ENCODE measurements at places on chromosomes 2 and 18.
A peak's percentile ranks its signal among the peaks of the same experiment; 100 is the strongest.

GRCh38 chr2:17822445-17823117 lies 6.3 kb downstream of the MSGN1 start:
- no peak overlapping the region for H3K27ac ChIP-seq
- DNase-seq = no peak
- H3K4me3 ChIP-seq = no peak overlapping the region
- no peaks in the 10 kb centered on the region for H3K27me3 ChIP-seq

DNA sequence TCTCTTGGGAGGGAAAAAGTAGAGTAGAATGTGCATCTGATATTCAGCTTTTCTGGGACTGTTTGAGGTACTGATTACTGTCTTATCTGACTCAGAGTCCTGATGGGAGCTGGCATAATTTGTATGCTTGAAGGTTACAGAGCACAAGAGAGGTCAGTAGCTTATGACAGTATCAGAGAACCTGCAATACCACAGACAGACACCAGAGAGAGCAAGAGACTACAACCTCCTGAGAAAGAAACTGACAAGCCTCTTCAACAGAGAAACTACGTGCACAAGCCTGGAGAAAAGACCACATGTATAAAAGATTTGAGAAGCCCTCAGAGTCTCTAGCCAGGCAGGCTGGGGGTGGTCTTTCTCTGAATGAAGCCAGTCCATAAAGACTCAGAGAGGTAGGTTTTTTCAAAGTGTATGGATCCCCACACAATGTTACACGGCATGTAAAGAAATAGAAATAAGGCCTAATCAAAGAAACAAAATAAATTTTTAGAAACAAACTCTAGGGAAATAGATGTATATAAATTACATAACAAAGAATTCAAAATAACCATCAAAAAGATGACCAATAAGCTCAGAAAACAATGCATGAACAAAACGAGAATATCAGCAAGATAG lies 568.3 kb downstream of the LRRTM4 start:
- no peaks in the 10 kb centered on the region for H3K27me3 ChIP-seq
- H3K36me3 ChIP-seq = no peaks in the 10 kb centered on the region
- DNase-seq = peak; percentile 41
- H3K27ac ChIP-seq = no peak overlapping the region
- no peaks in the 10 kb centered on the region for H3K4me1 ChIP-seq

GRCh38 chr2:130831356-130831755 lies 5.4 kb upstream of the ARHGEF4 start:
- H3K36me3 ChIP-seq = no peaks in the 10 kb centered on the region
- no peak overlapping the region for H3K4me3 ChIP-seq
- no peak for DNase-seq
- H3K27me3 ChIP-seq = peaks cover 12% of the 10 kb centered on the region
- no peaks in the 10 kb centered on the region for H3K4me1 ChIP-seq
- no peak overlapping the region for H3K27ac ChIP-seq

GRCh38 chr2:177117755-177118154 lies 94.8 kb upstream of the HNRNPA3 start:
- H3K27me3 ChIP-seq = no peaks in the 10 kb centered on the region
- H3K27ac ChIP-seq = no peak overlapping the region
- no peaks in the 10 kb centered on the region for H3K4me1 ChIP-seq
- no peak overlapping the region for H3K4me3 ChIP-seq
- H3K36me3 ChIP-seq = no peaks in the 10 kb centered on the region

GRCh38 chr2:48845684-48846083 lies 90.2 kb upstream of the LHCGR start:
- no peak overlapping the region for H3K4me3 ChIP-seq
- peaks cover 3% of the 10 kb centered on the region for H3K4me1 ChIP-seq
- no peak for DNase-seq
- no peak overlapping the region for H3K27ac ChIP-seq
- H3K27me3 ChIP-seq = no peaks in the 10 kb centered on the region

DNA sequence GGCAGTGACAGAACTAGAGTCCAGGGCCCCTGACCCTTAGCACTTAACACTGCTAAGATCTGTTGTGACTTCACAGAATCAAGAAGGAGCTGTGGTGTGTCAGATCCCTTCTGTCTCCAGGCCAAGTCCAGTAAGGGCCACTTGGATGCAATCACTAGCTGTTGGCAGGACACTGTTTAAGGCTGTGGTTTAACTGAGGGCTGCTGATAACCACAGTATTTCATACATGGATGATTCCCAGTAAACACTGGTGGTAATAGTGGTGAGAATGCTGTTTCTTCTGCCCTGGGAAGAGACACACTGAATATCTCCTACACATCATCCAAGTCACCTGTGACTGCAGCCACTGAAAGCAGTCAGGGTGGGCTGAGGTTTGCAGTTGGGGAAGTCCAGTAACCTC lies 77.7 kb upstream of the FBXO11 start:
- no peaks in the 10 kb centered on the region for H3K36me3 ChIP-seq
- H3K4me1 ChIP-seq = no peaks in the 10 kb centered on the region
- H3K27ac ChIP-seq = no peak overlapping the region
- H3K4me3 ChIP-seq = no peak overlapping the region
- DNase-seq = peak; percentile 6

- no peaks in the 10 kb centered on the region for H3K36me3 ChIP-seq
- H3K4me3 ChIP-seq = no peak overlapping the region
- no peak overlapping the region for H3K27ac ChIP-seq
- peaks cover 55% of the 10 kb centered on the region for H3K27me3 ChIP-seq
- DNase-seq = no peak
Observed at GRCh38 chr2:15941481-15941850, 1.1 kb downstream of the MYCN start.

DNA sequence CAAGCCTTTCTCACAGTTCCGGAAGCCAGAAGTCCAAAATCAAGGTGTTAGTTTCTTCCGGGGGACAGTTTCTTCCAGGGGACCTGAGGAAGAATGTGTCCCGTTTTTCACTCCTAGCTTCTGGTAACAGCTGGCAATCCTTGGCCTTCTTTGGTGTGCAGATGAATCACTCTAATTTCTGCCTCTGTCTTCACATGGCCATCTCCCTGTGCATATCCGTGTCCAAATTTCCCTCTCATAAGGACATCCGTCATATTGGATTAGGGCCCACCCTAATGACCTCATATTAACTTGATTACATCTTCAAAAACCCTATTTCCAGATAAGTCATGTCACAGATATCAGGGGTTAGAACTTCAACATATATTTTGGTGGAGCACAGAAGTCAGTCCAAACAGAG lies 141.4 kb downstream of the ZEB2 start:
- no peak overlapping the region for H3K27ac ChIP-seq
- no peak overlapping the region for H3K4me3 ChIP-seq
- peak; percentile 63 for DNase-seq
- no peaks in the 10 kb centered on the region for H3K36me3 ChIP-seq
- no peaks in the 10 kb centered on the region for H3K27me3 ChIP-seq
- peaks cover 10% of the 10 kb centered on the region for H3K4me1 ChIP-seq
